Hematopoietic multipotent progenitor cell treated with erythropoietin and hydrocortisone succinate and interleukin-3 and kit ligand, for 4 days (in vitro differentiated cells): ENCODE measurements at places on chromosomes 7 and 10.

DNA sequence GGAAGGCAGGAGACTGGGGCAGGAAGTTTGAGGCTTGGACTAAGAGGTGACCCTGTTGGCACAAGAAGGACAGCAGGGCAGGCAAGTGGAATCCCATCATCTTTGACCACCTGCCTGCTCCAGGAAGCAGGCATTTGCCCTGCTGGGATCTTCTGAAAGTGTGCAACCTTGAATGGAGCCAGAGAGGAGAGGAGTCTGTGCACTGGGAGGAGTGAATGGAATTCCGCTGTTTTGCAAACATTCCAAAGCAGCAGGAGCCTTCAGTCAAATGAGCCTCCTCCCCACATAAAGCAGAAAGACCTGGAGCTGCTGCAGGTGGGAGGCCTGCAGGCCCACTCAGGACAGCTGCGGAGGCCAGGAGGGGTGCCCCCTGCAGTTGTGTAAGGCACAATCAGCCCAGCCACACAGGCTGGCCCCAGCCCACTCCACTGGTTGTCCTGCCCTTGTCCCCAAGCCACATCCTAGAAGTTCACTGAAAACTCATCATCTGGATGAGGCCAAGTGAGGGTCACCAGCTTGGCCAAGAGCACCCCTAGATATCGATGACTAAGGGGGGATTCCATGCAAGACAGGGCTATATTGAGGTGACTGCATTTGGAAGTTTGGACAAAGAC is 249.5 kb downstream of the RPS24 start:
- no peak for DNase-seq

GRCh38 chr10:44983066-44983894 is 4.7 kb upstream of the DEPP1 start:
- DNase-seq: no peak

DNA sequence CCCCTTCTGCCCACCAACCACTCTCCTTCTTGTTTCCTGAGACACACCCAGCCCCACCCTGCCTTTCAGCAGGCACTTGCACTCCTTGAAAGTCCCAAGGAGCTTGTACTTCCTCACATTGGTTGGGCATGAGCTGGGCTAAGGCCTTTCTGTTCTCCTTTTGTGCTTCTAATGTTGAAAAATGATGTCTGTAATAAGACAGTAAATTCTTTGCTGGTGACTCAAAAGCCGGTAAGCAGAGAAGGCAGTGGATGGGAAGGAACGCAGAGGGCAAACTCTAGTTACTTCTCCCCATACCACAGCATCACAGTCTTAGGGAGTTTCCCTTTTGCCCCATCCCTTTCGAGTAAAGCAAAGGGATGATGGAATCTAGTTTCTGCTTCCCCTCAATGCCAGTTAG is 185.6 kb downstream of the PLXNA4 start:
- peak; percentile 28 for DNase-seq

DNA sequence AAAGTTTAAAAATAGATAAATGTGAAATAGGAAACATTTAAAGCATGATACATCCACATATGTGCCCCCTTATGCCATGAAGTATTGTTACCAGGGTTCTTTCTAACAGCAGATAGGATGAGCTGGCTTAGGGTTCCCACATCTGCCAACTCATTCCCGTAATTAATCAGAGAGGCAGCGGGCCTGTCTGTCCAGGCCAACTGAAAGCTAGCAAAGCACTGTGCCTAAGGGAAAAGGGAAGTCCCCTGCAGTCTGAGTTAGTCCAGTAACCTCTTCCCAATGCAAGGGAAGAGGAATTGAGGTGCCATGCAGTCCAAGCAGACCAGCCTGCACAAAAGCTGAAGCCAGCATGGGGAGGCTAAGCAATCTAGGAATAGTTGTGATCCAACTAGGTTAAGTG is 18.3 kb upstream of the ZC3HAV1L start:
- no peak for DNase-seq

DNA sequence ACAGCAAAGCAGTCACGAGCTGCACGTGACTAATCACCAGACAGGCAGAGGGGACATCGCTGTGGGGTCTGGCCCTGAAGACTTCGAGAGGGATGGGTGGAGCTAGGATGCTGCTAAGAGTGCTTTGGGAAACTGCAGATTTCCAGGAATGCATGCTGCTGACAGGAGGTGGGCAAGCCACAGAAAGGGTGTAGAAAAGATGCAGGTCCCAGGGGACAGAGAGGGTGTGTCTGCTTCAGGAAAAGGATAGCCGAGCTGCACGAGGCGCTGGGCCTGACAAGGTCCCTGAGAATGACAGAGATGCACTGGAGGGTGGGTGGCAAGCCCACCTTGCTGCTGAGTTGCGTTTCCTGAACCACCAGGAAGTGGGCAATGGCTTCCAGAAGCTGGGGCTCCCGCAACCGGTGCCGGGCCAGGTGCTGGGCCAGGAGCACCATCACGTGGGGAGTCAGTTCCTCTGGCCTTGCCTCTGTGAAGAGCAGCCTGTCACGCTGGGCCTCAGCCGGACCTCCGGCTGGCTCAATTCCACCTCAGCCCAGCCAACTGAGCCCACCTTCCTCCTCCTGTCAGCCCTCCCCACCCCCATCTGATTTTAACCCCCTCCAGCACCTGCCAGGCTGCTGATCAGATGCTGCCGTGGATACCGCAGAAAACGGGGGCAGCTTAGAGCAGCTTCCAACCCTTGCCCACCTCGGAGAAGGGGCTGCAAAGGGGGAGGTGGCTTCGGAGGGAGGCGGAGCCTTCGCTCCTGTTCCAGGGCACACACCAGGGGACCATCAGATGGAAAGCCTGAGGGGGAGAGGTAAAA is 2.2 kb downstream of the FASTK start:
- no peak for DNase-seq

DNA sequence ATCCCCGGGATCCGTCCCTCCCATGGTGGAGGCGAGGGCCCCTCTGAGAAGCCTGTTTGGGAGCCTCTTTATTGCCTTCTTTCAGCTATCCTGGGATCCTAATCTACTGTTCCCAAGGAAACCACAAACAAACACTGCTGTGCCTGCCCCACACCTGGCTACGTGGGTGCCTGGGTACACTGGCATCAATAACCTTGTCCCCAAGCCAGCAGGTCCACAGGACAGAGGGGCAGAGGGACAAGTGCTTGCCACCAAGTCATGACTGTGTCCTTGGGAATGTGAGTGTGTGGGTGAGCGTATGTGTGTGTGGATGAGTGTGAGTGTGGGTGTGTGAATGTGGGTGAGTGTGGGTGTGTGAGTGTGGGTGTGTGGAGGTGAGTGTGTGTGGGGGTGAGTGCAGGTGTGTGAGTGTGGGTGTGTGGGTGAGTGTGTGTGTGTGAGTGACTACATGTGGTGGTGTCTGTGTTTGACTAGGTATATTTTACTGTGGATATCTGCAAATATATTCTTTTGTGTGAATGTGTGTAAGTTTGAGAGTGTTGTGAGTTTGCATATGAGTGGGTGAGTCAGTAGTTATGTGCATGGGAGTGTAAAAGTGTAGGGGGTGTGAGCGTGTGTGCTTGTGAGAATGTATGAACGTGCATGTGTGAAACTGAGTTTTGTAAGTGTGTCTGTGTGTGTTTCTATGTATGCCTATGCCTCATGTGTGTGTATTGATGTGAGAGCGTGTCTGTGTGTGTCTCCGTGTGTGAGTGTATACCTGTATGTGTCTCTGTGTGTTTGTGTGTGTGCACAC is 96.1 kb downstream of the TNS3 start:
- DNase-seq: no peak

DNA sequence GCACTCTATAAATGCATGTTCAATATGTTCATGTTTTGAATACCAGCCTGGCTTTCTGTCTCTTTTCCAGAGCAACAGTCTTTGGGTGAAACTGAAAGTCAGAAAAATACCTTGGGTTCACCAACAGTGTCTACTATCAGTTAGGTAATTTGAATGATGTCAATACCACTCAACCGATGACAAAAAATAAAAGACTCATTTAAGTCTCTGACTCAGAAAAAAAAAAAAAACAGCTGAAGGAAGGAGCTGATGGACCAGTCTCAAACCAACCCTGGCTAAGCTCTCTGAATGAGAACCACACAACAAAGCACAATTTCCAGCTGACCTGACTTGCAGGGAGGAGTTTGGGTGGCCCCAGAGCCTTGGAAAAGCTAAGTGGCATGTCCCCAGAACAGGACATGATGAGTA is 42.5 kb downstream of the ABLIM1 start:
- DNase-seq: no peak

- DNase-seq: no peak
Observed at GRCh38 chr10:92894081-92894655, 45.8 kb downstream of the EXOC6 start.

- DNase-seq: no peak
Observed at GRCh38 chr10:10967581-10968256, 50.0 kb upstream of the CELF2 start.

- no peak for DNase-seq
Observed at GRCh38 chr7:4245135-4245865, 436.8 kb upstream of the FOXK1 start.

DNA sequence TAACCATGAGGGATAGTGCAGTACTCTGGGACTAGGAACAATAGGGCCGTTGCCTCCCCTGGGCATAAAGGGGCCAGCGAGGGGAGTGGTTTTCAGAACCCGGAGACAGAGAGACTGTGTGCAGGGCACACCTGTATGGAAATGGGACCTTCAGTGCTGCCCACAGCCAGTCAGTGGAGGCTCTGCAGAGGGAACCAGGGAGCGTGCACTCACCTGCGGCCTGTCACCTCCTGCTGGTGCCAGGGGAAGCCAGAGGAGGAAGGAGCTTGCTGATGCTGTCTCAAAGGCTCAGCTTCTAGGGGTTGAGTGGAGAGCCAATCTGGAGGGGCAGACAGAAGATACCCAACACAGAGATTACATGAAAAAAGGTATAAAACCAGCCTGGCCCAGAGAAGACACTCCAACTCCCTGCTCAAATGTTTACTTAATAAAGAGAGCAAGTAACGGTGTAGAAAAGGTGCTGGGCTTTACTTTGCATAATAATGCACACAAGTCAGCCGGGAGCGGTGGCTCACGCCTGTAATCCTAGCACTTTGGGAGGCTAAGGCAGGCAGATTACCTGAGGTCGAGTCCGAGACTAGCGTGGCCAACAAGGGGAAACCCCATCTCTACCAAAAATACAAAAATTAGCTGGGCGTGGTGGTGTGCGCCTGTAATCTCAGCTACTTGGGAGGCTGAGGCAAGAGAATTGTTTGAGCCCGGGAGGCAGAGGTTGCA is 35.5 kb upstream of the WAPL start:
- DNase-seq: no peak

GRCh38 chr7:27128034-27128433 is 2.5 kb downstream of the HOXA4 start:
- no peak for DNase-seq

DNA sequence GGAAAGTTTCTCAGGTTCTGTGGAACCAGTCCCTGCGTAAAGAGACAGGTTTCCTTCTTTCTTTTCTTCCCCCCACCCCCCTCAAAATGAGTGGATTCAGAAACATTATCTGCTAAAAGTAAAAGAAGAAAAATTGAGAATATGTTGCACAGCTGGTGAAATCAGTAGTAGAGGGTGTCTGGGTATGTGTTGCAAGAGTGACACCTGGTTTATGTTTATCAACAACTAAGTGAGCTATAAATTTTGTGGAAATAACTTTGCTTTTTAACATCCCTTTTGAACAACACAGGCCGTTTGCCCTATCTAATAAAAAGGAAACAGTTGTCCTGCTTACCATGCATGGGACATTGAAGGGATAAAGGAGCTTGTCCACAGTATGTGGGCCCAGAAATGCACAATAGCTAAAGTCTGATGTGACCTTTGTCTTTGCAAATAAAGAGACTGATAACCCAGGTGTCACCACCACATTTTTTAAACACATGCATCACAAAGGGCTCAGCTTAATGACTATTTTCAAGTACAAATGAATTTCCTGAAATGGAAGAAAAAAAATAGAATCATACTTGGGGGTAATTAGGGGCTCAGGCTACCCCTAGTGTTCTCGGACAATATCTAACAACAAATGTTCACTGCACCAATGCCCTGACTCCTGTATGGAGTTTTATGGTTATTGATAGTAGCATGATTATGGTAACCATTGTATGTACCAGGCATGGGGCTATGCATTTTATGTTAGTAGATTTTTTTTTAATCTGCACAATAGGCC is 221.7 kb upstream of the TCF7L2 start:
- DNase-seq: peak; percentile 3

- DNase-seq: no peak
Observed at GRCh38 chr10:122123186-122123585, 134.2 kb downstream of the TACC2 start.

GRCh38 chr10:42753126-42753506 is 29.5 kb upstream of the BMS1 start:
- peak; percentile 86 for DNase-seq

- peak; percentile 79 for DNase-seq
Observed at GRCh38 chr10:71989661-71990454, 25.7 kb downstream of the CHST3 start.

- peak; percentile 92 for DNase-seq
Observed at GRCh38 chr7:25259487-25260243, 31.4 kb upstream of the NPVF start.

DNA sequence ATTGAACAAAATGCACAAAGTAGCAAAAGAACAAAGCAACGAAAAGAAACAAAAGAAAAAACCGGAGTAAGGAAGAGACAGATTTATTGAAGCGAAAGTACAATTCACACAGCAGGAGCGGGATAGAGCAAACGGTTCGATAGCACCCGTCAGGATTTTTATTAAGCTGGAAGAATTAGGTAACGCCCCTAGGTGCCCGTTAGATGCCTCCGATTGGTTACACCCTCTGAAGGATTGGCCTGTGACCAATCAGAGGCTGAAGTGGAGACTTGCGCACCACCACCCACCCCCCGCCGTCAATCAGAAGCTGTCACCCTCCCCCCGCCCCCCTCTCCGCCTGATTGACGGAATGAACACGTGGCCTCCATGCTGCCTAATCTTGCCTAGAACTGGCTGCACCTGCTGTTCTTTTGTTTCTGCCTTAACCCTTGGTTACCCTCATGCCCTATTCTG is 16.8 kb downstream of the OCM2 start:
- DNase-seq: peak; percentile 16

DNA sequence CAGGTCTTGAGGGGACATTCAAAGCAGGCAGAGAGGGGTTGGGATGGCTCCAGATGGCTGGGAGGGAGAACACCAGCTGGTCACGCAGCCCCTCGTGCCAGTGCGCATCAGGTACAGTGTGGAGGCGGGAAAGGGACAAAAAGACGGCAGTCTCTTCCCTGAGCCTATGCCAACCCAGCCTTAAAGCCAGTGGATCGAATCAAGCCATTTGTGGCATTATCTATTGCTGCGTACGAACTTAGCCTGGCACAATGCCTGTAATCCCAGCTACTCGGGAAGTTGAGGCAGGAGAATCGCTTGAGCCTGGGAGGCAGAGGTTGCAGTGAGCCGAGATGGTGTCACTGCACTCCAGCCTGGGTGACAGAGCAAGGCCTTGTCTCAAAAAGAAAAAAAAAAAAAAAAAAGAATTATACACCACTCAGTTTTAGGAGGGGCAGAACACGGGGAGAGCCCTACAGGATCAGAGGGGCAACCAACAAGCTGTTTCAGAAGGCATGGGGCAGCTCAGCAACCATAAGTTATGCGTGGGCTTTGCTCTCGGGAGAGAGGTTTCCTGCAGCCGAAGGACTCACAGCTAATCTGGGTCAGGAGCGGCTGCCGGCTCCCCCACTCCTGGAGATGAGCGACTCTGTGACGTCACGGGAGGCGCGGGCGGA is 356 bp upstream of the NDUFB2 start:
- DNase-seq: peak; percentile 97
